ENCODE measurements at places on chromosomes 4 and X.

DNA sequence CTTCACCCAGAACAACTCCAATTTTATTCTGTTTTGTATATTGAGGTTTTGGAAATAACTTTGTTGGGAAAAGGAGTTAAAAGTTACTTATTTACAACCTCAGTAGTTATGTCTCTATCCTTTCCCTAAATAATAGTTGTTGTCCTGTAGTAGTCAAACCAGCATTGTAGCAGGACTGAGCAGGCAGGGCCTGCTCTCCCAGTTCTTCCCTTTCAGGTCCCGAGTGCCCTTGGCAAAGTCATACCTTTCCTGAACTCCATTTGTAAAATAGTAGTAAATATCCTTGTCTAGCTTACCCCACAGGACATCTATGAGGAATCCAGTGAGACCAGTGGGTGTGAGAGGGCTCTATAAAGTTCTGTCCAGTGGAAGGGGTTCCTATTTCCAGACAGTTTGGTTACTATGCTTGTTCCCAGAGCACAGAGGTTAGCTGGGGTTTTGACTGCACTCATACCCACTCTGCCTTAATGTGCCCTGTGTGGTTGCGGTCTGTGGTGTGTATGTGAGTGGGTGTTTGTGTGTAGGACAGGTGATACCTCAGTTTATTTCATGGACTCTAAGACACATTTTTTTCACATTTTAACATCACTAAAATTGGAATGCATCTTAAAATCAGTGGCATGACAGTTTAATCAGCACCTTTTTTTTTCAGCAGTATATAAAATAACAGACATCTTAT lies 136.3 kb downstream of the AMMECR1 start:
- DNase-seq, result no peak

DNA sequence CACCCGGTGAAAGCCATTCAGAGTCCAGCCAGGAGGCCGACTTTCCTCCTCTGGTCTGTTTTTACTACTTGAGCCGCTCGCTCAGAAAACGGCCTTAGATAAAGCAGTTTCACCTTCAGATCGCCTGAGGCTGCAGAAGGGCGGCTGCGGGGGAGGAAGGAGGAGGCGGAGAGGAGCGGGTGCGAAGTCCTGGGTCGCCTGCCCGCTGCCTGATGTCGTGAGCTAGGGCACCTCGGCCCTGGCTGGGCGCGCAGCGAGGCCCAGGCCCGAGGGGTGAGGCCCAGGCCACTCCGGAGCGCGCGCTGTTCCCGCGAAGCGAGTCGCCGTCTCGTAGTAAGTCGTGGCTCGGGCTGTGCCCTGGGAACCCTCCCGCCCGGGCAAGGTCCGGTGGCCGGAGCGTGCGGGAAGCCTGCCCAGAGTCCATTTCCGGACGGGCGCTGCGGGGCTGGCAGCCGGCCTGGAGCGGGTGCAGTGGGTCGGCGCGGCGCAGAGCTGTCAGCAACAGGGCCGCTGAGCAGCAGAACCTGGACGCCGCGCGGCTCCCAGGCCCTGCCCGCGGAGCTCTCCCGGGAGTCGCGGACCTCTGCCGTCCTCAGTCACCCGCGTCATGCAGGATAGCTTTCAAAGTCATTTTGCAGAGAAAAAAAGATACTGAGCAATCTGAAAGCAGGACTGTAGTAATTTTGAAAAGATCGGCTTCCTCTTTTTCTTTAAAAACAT lies 18.6 kb downstream of the TRIM2 start:
- peak; percentile 41 for DNase-seq

GRCh38 chr4:8103421-8104390 lies 54.9 kb downstream of the ABLIM2 start:
- no peak for DNase-seq

DNA sequence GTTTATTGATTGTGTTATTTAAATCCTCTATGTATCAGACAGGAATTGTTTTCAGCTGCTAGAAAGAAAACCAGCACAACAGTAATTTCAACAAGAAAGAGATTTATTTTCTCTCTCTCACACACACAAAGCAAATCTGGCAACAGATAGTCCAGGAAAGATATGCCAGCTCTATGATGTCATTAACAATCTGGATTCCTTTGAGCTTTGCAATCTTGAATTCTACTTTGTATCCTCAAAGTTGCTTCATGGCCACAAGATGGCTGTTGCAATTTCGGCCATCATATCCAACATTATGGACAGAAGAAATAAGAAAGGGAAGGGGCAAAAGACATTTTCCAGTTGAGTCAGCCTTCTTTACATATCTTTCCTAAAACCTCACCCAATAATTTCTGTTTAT lies 19.8 kb upstream of the FMR1 start:
- DNase-seq, result no peak

- no peak for DNase-seq
These were observed 41.1 kb upstream of the TMEM184C start for GRCh38 chr4:147576084-147576483.

DNA sequence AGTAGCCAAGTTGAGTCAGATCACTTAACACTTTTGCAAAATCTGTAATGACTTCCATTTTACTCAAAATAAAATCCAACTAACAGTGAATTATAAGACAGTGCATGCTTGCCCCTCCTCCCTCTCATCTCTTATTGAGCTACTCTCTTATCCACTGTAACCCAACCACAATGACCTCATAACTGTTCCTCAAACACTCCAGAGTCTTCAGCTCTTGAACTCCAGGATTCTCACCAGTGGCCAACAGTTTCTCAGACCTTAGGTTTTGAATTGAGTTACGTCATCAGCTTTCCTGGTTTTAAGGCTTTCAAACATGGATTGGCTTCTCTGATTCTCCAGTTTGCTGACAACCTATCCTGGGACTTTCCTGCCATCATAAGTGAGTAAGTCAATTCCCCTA lies 938.3 kb downstream of the RAB28 start:
- no peak for DNase-seq

- peak; percentile 17 for DNase-seq
These were observed 63.5 kb downstream of the ENOPH1 start for GRCh38 chr4:82493721-82494425.

GRCh38 chrX:1165535-1166196 lies 46.8 kb downstream of the CRLF2 start:
- peak; percentile 45 for DNase-seq

DNA sequence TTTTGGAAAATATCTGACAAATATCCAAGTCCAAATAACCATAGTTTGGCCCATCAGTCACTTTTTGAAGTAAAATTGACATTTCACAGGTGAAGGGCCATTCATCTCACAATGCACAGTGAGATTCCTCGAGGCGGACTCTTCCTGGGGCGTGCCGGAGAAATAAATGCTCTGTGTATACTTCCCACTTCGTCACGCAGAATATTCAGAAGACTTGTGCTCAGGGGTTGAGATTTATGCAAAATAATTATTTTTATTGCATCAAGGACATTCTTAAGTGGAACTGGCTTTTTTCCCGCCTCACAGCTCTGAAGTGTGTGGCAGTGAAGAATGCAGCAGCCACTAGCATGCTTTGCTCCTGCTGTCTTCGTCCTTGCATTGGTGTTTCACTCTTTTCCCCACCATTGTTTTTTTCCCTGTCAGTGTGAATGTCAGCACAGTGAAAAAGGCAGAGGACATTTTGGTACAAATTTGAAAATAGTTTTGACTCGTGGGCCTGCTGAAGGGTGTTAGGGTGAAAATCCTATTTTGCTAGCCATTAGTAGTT lies 70.6 kb downstream of the FAM193A start:
- DNase-seq, result no peak

GRCh38 chrX:101206471-101206870 lies 13.1 kb upstream of the DRP2 start:
- DNase-seq, result peak; percentile 32

- no peak for DNase-seq
These were observed 86.1 kb downstream of the SOWAHB start for GRCh38 chr4:76811604-76812412.

GRCh38 chr4:38523524-38524448 lies 140.2 kb upstream of the KLF3 start:
- peak; percentile 9 for DNase-seq

GRCh38 chrX:24513416-24513815 lies 48.3 kb downstream of the PDK3 start:
- no peak for DNase-seq

DNA sequence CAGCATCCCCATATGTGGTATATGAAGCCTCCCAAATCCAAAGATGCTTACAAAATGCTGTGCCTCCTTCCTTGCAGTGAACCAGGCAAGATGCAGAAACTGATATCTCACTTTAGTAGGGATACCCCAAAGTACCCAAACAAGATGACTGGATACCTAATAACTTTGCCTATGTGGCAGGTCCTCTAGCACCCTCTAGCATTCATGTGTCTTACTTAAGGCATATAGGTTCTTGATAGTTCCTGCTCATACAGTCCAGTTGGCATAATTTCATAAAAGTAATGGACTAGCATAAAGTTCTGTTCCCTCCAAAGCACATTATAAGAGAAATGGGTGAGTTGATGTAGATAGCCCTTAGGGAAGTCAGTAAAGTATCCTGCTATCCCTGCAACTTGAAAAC lies 36.8 kb upstream of the SPP1 start:
- no peak for DNase-seq

GRCh38 chr4:73573794-73574528 lies 46.3 kb downstream of the RASSF6 start:
- DNase-seq, result peak; percentile 52

GRCh38 chr4:2927696-2928075 lies 35.5 kb downstream of the NOP14 start:
- DNase-seq, result no peak

DNA sequence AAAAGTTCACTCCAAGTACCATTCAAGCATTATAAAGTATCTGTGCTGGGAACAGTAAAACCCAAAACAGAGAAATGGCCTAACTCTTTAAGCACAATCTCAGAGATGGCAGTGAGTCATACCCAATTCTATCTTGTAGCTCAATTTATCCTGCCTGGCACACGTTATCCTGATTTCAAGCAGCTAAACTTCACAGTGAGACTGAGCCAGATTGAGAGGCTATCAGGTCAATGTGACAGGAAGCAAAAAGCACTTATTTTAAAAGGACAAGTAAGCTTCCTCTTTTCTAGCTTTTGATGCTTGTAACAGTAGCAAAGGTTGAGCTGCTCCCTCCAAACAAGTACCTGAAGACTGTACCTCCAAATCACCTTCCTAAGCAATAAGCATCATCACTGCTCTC lies 324.9 kb downstream of the NAF1 start:
- no peak for DNase-seq

DNA sequence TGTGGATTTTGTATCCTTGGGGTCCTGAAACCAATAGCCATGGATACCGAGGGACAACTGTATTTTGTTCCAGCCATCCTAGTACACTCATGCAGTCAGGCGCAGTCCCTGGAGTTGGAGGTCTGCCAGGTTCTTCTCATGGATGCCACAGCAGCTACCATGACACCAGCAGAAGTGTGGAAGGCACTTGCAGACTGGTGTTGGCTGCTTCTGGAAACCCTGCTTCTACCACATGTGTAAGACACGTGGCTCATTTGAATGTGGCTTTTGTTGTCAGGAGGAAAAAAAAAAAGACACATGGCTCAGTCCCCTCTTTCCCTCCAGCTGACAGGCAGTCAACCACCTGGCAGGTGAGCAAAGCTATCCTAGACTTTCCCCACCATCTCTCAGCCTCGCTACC lies 19.4 kb downstream of the DRD5 start:
- no peak for DNase-seq

DNA sequence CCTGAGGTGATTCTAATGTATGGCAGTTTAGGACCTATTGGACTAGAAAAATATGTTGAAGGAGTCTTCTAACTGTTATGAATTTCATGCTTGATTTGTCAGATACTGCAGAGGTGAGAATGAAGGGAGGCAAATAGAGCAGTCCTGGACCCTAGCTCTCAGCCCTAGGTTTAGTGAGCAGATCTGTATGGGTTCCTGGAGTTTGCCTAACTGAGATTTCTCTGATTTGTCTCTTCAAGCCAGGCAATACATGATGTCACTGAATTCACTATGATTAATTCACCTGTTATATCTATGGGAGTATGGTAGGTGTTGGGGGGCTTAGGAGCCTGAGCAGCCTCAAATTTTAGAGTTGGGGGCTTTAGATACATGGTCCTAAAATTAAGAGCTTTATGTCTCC lies 2.6 kb downstream of the MND1 start:
- no peak for DNase-seq

DNA sequence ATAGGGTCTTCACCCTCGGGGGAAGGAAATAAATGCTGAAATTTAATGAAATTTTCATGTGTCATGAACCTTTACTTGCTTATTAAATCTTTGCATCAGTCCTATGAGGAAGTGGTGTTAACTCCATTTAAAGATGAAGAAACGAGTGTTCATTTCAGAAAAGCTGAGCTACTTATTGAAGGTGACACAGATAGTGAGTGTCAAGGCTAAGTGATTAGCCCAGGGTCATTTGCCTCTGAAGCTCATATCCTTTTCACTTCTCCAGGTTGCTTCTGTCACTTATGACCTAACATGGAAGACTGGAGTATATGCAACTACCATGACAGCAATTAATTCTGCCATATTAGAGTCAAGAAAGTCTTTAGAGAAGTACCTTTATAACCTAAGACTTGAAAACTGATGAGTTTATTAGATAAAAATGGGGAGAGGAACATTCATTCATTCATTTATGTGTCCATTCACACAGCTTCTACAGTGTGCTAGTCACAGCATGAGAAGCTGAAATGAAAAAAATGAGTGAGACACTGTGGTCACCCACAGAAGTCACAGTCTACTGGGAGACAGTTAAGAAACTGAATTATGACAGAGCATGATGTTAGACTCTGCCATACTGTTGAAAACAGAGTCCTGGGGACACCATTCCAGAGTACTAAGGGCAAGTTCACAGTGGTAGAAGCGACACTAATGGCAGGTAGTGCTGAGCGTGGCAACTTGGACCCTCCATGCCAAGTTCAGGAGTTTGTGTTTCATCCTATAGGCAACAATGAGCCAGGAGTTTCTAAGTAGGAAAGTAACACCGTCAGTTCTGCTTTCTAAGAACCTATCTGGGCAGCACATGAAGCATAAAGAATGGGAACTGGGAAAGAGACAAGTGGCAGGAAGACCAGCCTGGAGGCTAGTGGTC lies 21.3 kb downstream of the ALPK1 start:
- no peak for DNase-seq

GRCh38 chrX:148203531-148203930 lies 222.4 kb downstream of the FMR1NB start:
- DNase-seq, result no peak

DNA sequence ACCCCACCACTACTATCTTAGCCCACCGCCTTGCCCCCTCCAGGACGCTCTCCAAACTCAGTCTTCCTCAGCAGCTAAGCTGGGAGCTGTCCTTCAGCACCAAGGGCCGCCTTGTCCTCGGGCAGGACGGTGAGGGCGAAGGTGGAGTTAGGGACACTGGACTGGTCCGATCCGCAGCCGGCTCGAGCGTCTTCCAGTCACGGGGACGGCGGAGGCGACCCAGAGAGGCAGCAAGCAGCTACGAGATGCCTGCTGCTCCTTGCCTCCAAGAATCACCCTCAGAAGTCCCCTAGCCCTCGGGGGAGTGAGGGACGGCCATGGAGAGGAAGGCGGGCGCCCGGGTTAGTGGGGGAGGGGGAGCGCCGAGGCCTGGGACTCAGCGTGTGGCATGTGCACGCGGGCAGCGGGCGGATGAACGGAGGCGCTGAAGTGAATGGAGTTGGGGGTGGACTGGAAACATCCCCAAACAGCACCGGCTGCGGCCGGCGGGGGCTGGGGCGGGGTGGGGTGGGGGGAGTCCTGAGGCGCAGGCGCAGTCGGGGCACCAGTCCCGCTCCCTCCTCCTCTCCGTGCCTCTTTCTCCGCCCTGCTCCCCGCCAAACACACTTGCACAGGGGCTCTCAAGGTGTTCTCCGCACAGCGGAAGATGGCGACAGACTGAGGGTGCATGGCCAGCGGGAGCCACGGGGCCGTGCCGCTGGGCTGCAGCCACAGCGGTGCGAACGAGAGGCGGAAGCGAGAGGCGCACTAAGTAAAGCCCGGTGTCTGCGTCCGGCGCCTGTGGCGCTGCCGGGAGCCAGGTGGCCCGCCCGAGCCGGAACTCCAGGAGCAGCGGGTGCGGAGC lies at the start of gene NALF2:
TSS of gene NALF2 (plus strand) at position 545 of the 844 bp plus-strand sequence. CDS start 957 bp downstream, outside the sequence.
- DNase-seq, result peak; percentile 45

- DNase-seq, result no peak
These were observed 20.7 kb downstream of the PSAPL1 start for GRCh38 chr4:7414046-7414445.

Data from mammary epithelial cell (primary cell).